ENCODE measurements at places on chromosomes 6 and 20.

DNA sequence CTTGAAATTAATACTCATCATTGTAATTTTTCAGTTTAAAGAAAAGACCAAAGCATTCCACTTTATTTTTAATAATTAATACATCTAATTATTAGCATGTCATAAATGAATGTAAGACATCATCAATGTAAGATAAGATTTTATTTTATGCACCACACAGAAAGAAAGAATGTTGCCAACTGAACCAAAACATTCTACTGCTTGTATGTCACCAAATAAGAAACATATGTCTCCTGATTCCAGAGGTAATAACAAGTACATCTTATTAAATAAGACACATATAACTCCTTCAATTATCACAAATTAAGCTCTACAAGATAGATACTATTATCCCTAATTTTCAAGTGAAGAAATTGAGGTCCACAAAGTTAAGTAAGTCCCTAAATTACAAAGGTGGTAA, 189.5 kb downstream of the GMDS start:
- DNase-seq = no peak

GRCh38 chr6:93105017-93105416, 314.3 kb downstream of the EPHA7 start:
- no peak for DNase-seq

DNA sequence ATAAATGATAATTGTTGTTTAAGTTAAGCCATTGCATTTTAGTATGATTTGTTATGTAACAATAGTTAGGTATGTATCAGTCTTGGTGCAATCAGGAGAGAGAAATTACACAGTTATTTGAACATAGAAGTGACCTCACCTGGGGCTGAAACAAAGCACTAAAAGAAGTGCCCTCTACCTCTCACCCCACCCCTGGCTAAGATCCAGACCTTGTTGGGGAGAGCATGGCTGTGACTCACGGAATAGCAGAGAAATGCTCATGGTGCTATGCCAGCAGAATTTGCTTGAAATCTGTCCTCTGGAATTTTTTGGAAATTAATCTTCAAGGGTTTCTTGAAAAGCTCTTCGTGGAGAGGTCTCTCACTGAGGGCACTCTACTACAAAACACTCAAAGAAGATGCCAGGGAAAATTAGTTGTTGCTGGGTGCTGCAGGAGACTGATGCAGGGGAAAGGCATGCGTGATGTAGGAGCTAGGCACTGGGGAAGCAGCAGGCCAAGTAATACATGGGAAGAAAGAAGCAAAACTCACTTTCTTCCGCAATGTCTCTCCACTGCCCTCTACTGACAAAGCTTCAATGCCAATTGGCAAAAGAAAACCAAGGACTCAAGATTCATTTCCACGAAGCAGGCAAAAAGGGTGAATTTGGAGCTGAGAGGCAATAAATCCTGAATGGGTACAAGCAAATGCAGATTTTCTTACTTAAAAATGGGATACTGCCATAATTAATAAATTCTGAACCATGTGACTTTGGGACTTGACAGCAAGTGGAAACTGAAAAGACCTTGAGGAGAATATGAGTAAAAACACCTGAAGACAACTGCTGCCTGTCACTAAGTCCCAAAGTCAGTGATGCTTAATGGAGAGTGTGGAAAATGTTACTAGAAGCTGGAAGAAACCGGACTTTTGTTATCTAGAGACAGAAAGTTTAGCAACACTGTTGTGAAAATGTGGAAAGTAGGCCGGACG, 136.3 kb upstream of the ZNF184 start:
- no peak for DNase-seq

DNA sequence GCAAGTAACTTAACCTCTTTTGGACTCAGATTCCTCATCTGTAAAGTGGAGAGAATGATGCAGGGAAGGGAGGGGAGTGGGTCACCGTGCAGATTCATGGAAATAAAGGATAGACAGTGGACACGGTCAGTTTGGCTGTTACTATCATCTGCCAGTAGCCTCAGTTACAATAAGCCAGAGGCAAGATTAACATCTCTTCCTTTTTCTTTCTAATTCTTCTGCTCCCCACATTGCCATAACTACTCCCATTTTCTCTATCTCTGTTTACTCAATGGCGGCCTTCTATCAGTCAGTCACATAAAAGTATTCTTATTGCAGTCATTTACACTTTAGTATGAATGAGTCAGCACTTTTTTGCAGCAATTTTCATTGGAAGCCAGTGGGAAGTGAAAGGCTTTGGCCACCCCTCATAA, 49.2 kb downstream of the PPP1R16B start:
- no peak for DNase-seq

- DNase-seq = no peak
Observed at GRCh38 chr20:1144401-1145172, 26.2 kb downstream of the PSMF1 start.

DNA sequence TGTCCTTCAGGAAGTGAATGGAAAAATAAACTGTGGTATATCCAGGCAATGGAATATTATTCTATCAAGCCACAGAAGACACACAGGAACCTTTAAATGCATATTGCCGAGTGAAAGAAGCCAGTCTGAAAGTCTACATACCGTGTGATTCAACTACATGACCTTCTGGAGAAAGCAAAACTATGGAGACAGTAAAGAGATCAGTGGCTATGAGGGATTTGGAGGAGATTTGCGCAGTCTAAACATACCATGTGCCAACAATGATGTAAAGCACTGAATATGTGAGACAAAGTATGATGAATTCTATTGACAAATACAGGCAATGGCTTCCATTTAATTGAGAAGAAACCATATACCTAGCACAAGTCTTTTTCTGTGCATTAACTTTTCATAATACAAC, 518.3 kb upstream of the ZNF337 start:
- no peak for DNase-seq

GRCh38 chr20:58841539-58842264, 9.0 kb downstream of the GNAS-AS1 start:
- no peak for DNase-seq

GRCh38 chr6:16206595-16207037, 31.8 kb upstream of the GMPR start:
- peak; percentile 83 for DNase-seq

- no peak for DNase-seq
Observed at GRCh38 chr20:2141600-2142575, 40.3 kb downstream of the STK35 start.

GRCh38 chr6:142945049-142945445, at the start of gene HIVEP2:
TSS of gene HIVEP2 (minus strand) at chr6:142945176. CDS start at chr6:142774738, 170,438 bp downstream.
- peak; percentile 84 for DNase-seq

DNA sequence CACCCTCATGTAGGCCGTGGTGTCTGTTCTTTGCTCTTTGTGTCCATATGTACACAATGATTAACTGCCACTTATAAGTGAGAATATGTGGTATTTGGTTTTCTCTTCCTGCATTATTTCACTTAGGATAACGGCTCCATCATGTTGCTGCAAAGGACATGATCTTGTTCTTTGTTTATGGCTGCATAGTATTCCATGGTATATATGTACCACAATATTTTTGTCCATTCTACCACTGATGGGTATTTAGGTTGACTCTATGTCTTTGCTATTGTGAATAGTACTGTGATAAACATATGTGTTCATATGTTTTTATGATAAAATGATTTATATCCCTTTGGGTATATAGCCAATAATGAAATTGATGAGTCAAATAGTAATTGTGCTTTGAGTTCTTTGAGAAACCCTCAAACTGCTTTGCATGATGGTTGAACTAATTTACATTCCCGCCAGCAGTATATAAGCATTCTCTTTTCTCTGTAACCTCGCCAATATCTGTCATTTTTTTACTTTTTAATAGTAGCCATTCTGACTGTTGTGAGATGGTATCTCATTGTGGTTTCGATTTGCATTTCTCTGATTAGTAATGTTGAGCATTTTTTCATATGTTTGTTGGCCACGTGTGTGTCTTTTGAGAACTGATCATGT, 174.4 kb upstream of the NT5E start:
- DNase-seq = no peak

DNA sequence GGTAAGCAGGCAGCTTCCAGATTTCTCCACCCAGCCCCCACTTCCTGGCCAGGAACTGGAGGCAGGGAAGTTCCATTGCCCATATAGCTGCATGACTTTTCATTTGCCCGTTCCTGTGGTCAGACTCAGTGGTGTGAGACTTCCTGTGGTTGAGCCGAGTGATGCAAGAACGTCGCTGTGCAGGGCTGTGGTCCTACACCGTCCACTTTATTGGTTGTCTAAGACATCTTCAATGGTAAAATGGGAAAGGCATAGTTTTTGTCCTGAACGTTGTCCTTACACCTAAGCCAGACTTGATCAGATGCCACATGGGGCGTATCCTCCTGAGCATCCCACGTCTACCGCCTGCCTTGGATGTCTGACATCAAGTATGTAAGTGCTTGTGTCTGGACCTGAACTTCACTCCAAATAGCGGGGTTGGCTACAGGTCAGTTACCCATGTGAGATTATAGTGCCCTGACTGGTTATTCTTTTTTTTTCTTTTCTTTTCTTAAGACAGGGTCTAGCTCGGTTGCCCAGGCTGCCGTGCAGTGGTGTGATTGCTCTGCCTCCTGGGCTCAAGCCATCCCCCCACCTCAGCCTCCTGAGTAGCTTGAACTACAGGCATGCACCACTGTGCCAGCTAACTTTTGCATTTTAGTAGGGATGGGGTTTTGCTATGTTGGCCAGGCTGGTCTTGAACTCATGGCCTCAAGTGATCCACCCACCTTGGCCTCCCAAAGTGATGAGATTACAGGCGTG, 25.9 kb upstream of the GTSF1L start:
- no peak for DNase-seq

DNA sequence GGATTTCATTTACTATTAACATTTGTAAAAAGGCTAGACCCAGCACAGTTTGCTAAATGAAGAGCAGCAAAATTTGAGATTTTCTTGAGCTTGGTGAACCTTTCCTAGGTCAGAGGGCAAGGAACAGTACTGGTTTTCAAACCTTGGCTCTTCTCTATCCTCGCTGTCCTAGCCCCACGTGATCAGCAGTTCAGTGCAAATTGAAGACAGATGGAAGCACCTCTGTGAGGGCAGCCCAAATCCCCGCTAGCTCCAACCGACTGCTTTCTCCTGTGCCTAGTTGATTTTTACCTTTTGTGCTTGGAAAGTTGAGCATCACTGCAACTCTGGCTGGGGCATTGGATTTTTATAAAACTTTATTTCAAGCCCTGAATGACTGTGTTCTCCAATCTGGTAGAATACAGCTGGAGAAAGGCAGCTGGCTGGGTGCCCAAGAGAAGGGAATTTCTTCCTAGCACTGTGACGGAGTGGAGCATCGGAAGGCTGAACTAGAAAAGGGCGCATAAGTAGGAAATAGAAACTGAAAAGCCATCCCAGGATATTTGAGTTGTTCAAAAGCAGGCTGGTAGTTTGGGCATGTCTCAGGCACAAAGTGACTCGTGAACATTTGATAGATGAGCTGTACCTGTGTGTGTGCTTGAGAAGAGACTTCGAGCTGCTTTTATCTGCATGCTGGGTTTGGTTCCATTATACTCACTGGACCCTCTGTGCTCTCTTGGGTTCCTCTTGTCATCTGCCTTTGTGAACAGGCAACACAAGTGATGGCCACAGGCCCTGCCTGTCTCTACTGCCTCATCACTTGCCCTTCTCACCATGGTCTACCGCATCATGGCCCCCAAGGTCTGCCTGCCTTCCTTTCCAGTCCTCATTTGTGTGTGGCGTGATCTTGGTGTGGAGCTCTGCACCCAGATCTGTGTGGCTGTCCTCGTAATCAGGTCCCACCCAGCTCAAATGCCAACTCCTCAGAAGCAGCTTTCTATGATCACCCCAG, 2.3 kb downstream of the RNF114 start:
- peak; percentile 57 for DNase-seq

DNA sequence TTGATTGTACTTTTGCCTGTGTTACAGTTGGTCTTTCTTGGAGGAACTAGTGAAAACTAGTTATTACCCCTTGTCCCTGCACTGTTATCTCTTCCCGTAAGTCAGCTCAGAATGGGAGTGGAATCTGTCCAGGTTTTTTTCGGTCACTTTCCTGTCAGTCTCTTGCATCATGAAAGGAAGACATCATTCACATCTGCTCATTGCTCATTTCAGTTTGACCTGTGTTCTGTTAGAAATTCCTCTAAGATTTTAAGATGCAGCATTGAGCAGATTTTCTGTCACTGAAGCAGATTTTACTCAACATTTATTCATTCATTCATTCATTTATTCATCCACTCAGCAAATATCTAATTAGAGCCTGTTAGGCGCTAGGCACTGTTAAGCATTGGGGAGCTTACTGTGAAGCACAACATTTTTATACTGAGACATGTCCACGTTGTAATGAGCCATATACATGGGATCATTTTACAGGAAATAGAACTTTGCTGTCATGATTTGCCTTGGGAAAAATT, 33.1 kb upstream of the HINT3 start:
- DNase-seq = no peak

DNA sequence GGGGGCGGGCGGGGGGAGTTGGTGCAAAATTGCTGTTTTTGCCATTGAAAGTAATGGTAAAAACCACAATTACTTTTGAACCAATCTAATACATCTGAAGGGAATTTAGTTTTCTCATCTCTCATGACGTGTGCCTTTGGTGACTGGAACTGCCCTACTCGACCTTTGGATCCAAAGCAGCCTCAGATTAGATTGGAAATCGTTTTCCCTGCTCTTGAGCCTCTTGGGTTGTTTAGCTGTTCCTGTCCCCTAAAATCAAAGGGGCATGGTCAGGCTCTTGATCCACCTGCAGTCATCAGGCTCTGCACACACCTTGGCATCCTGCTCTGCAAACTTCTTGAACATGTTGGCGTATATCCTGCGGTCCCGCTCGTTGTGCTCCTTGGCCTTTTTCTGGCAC, 64.0 kb upstream of the TULP1 start:
- no peak for DNase-seq

DNA sequence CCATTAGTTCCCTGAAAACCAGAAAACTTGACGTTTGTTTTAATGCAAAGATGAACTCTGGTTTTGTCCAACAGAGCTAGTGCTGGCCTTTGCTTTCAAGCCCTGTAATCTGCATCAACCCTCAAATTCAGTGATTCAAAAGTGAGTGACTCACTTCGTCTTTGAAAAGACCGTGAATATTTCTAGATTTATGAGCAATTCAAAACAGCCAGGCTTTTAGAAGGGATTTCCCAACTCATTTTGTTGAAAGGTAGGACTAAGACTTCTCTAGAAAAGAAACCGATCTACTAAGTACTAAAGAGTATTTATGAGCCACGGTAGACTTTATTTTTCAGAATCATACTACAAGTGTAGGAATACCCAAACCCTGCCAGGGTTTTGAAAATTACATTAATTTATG, 121.5 kb downstream of the UST start:
- DNase-seq = no peak

- DNase-seq = no peak
Observed at GRCh38 chr6:16064671-16065072, 64.2 kb upstream of the MYLIP start.

- DNase-seq = no peak
Observed at GRCh38 chr6:82178077-82178758, 69.3 kb downstream of the IBTK start.

- DNase-seq = no peak
Observed at GRCh38 chr6:138397128-138398122, 6.6 kb upstream of the HEBP2 start.

- DNase-seq = no peak
Observed at GRCh38 chr6:10414756-10415616, at the start of gene TFAP2A. TSS of gene TFAP2A (minus strand) at chr6:10415074. CDS start at chr6:10414991, 83 bp downstream.

- no peak for DNase-seq
Observed at GRCh38 chr6:129032602-129033001, 149.7 kb downstream of the LAMA2 start.

- no peak for DNase-seq
Observed at GRCh38 chr6:83167726-83168278, 25.3 kb downstream of the PGM3 start.

- no peak for DNase-seq
Observed at GRCh38 chr6:30761791-30762429, 17.6 kb upstream of the IER3 start.

Measured in tibial nerve (tissue), 4 donors.